ENCODE measurements at places on chromosomes 4 and X. TPM values are rescaled to one million over a fixed set of nuclear protein-coding genes. Genes with fewer than 3 reads are reported as not detected.

DNA sequence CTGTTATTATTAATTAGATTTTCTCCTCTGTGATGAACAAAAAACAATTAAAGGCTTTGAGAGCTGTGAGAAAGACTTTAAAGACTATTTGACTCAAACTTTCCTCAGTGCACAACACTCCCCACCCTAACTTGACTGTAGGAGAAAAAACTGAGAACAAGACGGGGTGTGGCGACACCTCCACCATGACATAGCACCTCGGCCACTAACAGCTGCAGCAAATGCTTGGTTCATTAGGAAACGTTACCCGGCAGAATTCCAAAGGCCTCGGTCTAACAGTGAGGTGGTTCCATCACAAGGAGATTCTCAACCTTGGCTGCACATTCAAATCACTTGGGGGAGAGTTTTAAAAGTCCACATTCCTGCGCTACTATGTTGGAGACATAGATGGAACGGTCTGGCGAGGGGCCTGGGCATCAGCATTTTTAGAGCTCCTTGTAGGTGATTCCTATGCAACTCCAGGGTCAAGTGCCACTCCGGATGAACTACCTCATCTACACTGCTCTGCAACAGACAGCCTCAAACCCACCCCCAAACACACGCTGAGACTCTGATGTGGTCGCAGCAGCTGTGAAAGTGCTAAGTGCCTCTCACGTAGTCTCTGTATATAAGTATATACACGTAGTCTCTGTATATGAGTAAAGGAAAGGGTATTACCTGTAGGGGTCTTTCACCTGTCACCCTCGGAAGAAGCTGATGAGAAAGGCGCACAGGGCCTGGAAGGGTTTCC is 1.0 kb downstream of the FGFBP2 start:
- no peak for DNase-seq

GRCh38 chr4:102638621-102639020 is 122.1 kb downstream of the MANBA start:
- DNase-seq = no peak

DNA sequence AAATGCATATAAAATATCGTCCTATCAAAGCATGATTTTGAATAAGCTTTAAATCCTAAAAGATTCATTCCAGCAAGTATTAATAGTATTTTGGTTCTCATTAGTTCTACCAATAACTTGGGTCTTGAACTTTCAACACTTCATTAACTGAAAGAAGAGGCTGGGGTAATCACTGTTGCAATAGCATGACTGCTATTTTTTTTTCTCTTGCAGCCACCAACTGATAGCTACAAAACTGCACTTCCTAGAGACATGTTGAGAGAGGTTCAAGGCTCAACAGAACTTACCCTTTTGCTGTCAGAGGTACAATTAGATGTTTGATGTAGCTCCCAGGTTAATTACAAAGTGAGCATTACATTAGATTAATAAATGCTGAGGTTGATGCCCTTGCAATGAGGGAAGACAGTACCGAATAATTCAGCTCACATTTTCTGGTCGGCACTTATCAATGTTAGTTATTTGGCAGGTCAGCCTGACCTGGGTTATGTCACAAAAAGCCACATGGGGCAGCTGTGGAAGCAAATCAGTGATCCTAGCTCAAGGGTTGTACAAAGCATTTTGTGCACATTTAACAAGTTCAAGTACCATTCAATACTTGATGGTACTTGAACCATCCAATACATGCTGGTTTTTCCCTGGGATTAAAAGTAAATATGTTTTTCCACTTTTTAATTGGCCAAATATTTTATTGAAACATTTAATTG is 29.9 kb upstream of the TET2 start:
- no peak for DNase-seq

DNA sequence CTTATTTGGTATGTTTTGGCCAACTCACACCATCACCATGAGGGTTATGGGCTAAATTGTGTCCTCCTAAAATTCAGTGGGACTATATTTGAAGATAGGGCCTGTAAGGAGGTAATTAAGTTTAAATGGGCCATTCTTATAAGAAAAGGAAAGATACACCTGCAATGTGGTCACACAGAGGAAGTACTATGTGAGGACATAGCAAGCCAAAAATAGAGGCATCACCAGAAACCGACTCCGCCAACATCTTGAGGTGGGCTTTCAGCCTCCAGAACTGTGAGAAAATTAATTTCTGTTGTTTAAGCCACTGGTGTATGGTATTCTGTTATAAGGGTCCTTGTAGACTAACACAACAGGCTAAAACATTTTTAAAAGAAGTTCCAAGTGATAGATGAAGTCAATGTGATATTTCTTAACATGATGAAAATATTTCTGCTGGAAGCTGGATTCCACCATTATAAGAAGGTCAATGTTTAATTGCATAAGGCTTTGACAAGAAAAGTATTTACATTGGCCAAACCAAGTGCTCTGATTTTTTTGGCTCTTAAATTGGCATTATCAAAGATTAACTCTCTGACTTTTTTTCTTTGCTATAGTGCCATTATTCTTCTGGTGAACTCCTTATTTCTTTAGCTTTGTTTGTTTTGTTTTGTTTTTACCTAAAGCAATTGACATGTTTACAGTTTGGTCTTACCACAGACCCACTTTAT is 540.9 kb downstream of the PPARGC1A start:
- DNase-seq = no peak

Gene BCAP31
- total RNA-seq = 92.8 TPM

Gene ENAM
- 0.69 TPM for total RNA-seq

Gene FAM47B
- total RNA-seq = not detected

- DNase-seq = no peak
Observed at GRCh38 chrX:24658421-24658820, 11.3 kb upstream of the PCYT1B start.

- DNase-seq = no peak
Observed at GRCh38 chr4:74418063-74418670, 26.8 kb upstream of the AREG start.

GRCh38 chr4:140725556-140725955 is 30.6 kb downstream of the TBC1D9 start:
- no peak for DNase-seq

DNA sequence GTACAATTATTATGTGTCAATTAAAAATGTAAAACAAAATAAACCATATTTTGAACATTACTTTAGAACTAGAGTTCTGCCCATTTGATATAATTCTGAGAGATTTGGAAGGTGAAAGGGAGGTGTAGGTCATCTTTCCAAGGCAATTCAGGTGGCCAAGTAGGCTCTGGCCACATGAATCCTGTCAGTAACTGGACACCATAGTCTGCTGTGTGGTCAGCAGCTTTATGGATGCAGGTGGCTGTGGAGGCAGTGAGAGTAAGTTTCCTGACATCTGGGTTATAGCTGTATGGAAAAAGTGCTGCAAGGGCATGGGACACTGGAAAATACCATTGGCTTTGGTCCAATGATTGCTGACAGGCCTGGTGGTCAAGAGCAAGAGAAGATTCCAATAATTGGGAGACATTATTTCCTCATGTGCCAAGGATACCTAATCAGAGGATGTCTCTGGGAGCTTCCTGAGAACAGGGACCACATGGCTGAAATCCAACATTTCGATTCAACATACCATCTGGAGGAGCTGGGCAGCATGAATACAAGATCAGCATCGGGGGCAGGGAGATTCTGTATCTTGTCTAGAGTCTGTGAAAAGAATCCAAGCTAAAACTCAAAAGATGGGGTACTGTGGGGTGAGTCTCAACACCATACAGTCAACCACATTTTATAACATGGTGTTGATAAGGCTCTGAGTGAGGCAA is 523.1 kb downstream of the MID1IP1 start:
- DNase-seq = no peak

Gene TMEM47
- total RNA-seq = 22.5 TPM

Gene LCORL
- total RNA-seq = 21.2 TPM

Gene MAPK10
- total RNA-seq = 18.3 TPM

DNA sequence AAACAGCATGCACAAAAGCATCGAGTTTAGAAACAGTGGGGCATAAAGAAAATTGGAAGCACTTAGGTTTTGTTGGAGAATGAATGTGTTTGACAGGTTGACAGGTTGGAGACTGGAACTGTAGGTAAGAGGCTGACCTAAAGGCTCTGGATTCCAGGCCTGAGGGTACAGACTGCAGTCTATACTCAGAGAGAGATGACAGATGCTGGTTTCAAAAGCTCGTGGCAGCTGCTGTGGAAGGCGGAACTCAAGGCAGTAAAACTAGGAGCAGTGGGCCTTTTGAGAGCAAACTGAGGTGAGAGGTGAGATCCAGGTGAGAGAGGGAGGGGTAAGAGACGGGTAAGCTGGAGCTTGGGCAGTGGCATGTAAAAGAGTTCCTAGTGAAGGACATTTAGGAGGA is 415.2 kb downstream of the TRIML1 start:
- no peak for DNase-seq

GRCh38 chr4:46444318-46445000 is 54.5 kb upstream of the GABRA2 start:
- DNase-seq = no peak

Gene MUC7
- not detected for total RNA-seq

DNA sequence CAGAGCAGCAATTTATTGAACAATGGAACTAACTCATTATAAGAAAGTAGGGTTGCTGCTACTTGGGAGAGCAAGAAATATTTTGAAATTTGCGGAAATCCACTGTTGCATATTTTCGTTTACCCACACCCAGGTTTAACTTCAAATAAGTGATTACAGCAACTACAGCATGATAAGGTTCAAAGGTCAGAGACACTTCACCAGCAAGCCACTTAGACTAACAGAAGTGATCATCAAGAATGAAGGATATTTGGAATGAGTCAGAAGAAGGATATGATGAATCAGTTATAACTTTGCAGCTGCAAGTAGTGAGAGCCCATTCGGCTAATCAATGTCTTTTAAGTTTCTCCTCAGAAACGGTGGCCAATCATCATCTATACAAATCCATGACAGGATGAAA is 199.3 kb downstream of the TMA16 start:
- DNase-seq = no peak

Gene RAI2
- total RNA-seq = 1.4 TPM

DNA sequence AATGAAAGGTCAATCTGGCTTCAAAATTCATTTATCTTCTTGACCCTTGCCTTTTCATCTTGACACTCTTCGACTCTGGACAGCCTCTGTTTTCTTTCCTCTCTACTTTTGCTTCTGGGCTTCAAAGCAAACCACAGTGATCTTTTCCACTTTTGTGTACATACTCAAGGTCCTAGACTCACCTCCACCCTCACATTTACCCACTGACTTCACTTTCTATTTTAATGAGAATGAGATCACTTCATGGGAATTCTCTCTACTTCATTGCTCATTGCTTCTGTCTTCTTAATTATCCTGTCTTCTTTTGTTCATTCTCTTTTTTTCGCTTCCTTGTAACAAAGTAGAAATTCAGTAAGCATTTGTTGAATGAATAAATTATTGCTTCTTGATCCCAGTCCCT is 330.1 kb upstream of the HAND2 start:
- DNase-seq = no peak

Gene CRLF2
- 0.49 TPM for total RNA-seq

Gene IL2RG
- total RNA-seq = 2.6 TPM

DNA sequence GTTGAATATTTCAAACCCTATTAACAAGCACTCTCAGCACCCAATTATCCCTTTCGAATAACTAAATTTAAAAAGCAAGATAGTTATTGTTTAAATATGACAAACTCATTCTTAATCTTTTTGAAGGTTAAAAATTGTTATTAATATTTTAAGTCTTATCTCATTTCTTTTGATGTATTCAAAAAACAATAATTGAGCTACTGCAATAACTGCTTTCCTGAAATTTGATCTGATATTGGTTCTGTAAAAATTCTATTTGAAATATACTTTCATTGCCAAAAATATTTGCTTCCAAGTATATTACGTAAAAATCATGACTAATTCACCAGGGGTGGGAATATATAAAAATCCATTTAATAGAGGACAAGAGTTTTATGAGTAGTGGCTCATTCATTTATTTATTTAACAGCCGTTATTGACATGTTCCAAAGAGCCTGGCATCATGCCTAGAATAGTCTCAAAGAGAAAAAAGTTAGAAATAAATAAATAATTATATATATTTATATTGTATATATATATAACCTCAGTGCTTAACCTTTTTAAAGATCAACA is 34.4 kb downstream of the GLRA3 start:
- DNase-seq = no peak

DNA sequence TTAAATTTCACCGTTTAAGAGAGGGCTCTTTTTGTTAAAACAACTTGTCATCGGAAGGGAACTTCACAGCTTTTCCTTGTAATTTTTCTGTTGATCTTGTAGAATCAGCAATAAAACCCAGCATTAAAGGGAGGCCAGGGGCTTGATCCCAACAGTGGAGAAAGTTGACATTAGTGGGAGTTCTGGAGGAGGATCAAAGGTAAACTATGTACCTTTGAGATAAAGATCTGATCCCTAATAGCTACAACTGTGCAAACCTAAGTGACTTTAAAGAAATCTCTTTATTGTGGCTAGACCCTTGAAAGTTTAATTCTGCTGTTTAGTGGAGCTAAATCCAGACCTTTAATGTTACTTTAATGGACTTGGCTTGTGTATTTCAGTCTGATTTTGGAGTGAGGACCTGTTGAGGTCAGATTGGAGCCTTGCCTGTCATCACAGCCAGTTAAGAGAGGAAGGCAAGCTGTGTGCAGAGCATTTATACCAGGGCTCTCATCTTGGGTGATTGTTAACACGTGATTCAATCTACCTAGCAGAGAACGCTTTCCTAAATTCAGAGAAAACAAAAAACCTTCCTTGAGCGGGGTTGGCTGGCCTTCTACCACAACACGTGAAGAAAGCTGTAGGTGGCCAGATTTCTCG is 1.7 kb downstream of the DOCK11 start:
- DNase-seq = no peak

GRCh38 chrX:9355739-9356138 is 109.1 kb upstream of the TBL1X start:
- DNase-seq = no peak

DNA sequence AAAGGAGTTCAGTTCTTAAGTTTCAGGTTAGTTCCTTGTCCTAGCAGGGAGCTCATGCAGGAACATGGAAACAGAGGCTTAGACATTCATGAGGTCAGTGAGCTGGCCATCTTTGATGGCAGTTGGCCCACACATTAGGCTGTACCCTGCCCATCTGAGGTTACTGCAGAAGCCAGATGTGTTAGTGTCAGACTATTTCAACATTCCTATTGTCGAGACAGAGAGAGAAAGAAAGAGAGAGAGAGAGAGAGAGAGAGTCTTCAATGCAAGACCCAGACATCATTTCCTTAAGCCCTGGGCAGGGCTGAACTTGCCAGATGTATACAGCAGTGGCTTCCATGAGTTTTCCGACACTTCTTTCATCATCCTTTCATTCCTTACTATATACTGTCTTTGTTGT is 91.3 kb downstream of the PPP1R2C start:
- no peak for DNase-seq

DNA sequence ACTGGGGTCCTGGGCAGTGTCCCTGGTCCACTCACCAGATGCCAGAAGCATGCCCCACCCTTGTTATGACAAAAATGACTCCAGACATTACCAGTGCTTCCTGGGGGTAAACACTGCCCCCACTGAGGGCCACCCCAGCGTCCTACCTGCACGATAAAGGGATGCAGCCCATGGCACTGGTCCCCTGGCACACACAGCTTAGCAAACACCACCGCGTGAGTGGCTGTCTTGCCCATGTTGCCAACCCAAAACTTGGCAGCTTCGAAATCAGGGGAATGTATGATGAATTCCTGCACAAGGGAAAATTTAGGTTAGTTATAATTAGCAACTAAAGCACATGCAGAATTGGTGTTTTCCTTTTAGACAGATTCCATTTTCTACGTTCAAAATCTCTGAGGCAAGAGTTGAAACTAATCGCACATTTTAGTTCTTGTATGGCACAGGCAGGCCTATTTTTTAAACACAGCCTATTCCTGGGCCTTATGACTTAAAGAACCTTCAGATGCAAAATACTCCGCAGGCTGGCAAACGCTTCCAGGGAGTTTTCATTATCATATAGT is 30.4 kb downstream of the ACOX3 start:
- DNase-seq = no peak

- peak; percentile 30 for DNase-seq
Observed at GRCh38 chr4:87525636-87526295, 3.4 kb downstream of the SPARCL1 start.

Gene APLN
- total RNA-seq = 2.4 TPM

All from skin of body (tissue), 3 donors.